ENCODE measurements at places on chromosomes 5 and 9. TPM values are rescaled to one million over a fixed set of nuclear protein-coding genes. Genes with fewer than 3 reads are reported as not detected.

PCDHB3 gene
- not detected for total RNA-seq

GRCh38 chr9:77885104-77885672, 146.4 kb downstream of the GNAQ start:
- H3K27me3 ChIP-seq: no peaks in the 10 kb centered on the region
- H3K36me3 ChIP-seq: no peaks in the 10 kb centered on the region
- H3K4me3 ChIP-seq: no peak overlapping the region
- no peak overlapping the region for H3K27ac ChIP-seq
- peaks cover 14% of the 10 kb centered on the region for H3K4me1 ChIP-seq

DNA sequence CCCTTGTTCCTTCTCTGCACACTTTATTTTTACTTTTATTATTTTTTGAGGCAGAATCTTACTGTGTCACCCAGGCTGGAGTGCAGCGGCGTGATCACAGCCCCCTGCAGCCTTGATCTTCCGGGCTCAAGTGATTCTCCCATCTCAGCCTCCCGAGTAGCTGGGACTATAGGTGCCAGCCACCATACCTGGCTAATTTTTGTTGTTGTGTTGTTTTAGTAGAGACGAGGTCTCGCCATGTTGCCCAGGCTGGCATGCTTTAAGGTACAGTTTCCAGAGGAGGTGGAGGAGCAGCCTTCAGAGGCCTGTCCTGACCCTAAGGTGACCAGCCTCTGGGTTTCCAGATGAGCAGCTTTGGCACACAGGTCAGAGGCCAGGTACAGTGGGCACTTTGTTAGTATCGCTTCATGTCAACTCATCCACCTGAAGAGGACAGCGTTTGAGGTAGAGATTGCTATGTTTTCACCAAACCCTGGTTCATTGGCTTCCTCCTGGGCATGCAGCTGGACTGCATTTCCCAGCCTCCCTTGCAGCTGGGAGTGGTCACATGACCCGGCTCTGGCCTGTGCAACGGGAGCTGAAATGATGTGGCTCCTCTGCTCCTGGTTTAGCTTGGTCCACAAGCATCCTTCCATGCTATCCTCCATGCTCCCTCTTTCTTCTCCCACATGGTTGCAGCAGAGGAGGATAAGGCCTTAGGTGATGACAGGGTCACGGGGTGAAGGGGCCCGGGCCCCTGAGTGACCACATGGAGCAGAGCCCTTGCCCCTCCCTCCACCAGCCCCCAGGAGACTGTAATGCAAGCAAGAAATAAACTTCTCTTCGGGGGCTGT, 139.3 kb upstream of the IER5L start:
- H3K4me1 ChIP-seq: peaks cover 18% of the 10 kb centered on the region
- H3K27ac ChIP-seq: no peak overlapping the region
- no peak overlapping the region for H3K4me3 ChIP-seq
- H3K27me3 ChIP-seq: no peaks in the 10 kb centered on the region
- no peak for DNase-seq
- no peaks in the 10 kb centered on the region for H3K36me3 ChIP-seq

- H3K27me3 ChIP-seq: no peaks in the 10 kb centered on the region
- no peak overlapping the region for H3K27ac ChIP-seq
- no peaks in the 10 kb centered on the region for H3K36me3 ChIP-seq
- no peaks in the 10 kb centered on the region for H3K4me1 ChIP-seq
- no peak for DNase-seq
Measured at GRCh38 chr5:37962389-37962788, 122.5 kb upstream of the GDNF start.

DBH gene
- not detected for total RNA-seq

- DNase-seq: no peak
- H3K4me3 ChIP-seq: no peak overlapping the region
- no peak overlapping the region for H3K27ac ChIP-seq
Measured at GRCh38 chr5:30551618-30552017, 641.9 kb upstream of the CDH6 start.

MBLAC2 gene
- 5.5 TPM for total RNA-seq

NME5 gene
- not detected for total RNA-seq

- H3K4me3 ChIP-seq: no peak overlapping the region
- H3K27ac ChIP-seq: no peak overlapping the region
- no peaks in the 10 kb centered on the region for H3K4me1 ChIP-seq
- H3K27me3 ChIP-seq: no peaks in the 10 kb centered on the region
- H3K36me3 ChIP-seq: no peaks in the 10 kb centered on the region
Measured at GRCh38 chr9:70639853-70640814, 225.7 kb upstream of the KLF9 start.

GRCh38 chr5:1089146-1089545, 22.7 kb downstream of the SLC12A7 start:
- peaks cover 38% of the 10 kb centered on the region for H3K36me3 ChIP-seq
- H3K27me3 ChIP-seq: no peaks in the 10 kb centered on the region
- H3K4me1 ChIP-seq: no peaks in the 10 kb centered on the region
- H3K27ac ChIP-seq: no peak overlapping the region
- DNase-seq: no peak

- peaks cover 5% of the 10 kb centered on the region for H3K4me1 ChIP-seq
- H3K4me3 ChIP-seq: no peak overlapping the region
- no peaks in the 10 kb centered on the region for H3K36me3 ChIP-seq
- no peak overlapping the region for H3K27ac ChIP-seq
Measured at GRCh38 chr9:93902780-93903655, 52.1 kb downstream of the BARX1 start.

GRCh38 chr5:71564895-71565294, 22.2 kb upstream of the MCCC2 start:
- no peaks in the 10 kb centered on the region for H3K4me1 ChIP-seq
- DNase-seq: no peak
- H3K27ac ChIP-seq: no peak overlapping the region
- peaks cover 26% of the 10 kb centered on the region for H3K36me3 ChIP-seq
- H3K4me3 ChIP-seq: no peak overlapping the region
- no peaks in the 10 kb centered on the region for H3K27me3 ChIP-seq

GRCh38 chr5:75203604-75204003, 33.1 kb downstream of the ANKRD31 start:
- no peak overlapping the region for H3K27ac ChIP-seq
- DNase-seq: no peak
- H3K27me3 ChIP-seq: no peaks in the 10 kb centered on the region
- no peaks in the 10 kb centered on the region for H3K4me1 ChIP-seq
- no peaks in the 10 kb centered on the region for H3K36me3 ChIP-seq

HMCN2 gene
- not detected for total RNA-seq

- H3K27me3 ChIP-seq: no peaks in the 10 kb centered on the region
- H3K27ac ChIP-seq: no peak overlapping the region
- H3K4me3 ChIP-seq: no peak overlapping the region
- DNase-seq: no peak
- H3K4me1 ChIP-seq: no peaks in the 10 kb centered on the region
Measured at GRCh38 chr5:95565280-95565920, 10.5 kb downstream of the ARSK start.

- no peak for DNase-seq
- no peak overlapping the region for H3K27ac ChIP-seq
- H3K4me1 ChIP-seq: peaks cover 86% of the 10 kb centered on the region
Measured at GRCh38 chr5:39169081-39169480, 50.3 kb downstream of the FYB1 start.
